ENCODE measurements at places on chromosomes 1 and 21.

GRCh38 chr1:177355575-177355974 is 184.8 kb downstream of the BRINP2 start:
- DNase-seq: peak; percentile 18

DNA sequence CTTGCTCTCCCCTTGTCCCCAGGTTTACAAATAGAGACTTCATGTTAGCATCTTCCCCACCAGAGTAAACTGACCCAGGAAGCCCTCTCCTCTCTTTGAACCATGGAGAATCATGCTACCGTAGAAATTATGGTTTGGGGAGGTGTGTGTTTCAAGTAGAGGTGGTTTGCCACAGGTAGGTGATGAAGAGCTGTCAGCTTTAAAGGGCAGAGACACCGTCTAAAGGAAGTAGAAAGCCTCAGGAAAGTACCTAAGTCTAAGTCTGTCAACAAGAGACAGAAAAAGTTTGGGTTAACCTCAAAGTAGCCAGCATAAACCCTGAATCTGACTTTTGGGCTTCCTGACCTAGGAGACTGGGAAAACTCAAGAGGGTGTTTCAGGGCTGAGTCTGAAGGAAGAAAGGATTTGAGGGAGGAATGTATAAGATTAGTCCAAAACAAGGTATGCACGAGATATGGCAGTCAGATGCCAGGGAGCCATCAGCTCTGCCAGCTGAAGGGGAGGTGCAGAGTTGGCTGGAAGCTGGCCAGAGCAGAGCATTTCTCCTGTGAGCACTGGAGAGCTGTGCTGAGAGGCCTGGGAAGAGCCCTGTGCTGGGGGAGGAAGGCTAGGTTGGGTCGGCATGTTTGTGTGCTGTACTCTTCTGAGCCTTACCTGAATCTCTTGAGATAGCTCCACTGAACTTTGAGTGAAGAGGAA is 14.3 kb downstream of the ADAMTSL4 start:
- DNase-seq: no peak

DNA sequence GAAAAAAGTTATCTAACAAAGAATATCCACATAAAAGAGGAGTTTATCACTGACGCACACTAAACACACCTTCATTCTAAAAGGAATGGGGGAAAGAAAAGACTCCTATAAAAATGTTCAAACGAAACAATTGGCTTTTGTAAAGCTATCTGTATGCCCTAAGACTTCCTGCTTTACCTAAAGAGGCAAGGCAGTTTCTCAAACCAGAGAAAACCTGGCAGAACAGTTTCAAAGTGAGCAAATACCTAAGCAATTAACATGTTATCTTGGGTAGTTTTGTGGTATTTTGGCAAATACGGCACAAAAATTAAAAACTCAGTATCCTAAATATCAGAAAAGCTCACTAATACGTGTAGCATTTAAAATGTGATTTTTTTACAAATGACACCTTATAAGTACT is 1.9 kb downstream of the PUM1 start:
- DNase-seq: no peak

- DNase-seq: peak; percentile 85
These were observed 8.2 kb upstream of the S100A10 start for GRCh38 chr1:152001631-152002584.

DNA sequence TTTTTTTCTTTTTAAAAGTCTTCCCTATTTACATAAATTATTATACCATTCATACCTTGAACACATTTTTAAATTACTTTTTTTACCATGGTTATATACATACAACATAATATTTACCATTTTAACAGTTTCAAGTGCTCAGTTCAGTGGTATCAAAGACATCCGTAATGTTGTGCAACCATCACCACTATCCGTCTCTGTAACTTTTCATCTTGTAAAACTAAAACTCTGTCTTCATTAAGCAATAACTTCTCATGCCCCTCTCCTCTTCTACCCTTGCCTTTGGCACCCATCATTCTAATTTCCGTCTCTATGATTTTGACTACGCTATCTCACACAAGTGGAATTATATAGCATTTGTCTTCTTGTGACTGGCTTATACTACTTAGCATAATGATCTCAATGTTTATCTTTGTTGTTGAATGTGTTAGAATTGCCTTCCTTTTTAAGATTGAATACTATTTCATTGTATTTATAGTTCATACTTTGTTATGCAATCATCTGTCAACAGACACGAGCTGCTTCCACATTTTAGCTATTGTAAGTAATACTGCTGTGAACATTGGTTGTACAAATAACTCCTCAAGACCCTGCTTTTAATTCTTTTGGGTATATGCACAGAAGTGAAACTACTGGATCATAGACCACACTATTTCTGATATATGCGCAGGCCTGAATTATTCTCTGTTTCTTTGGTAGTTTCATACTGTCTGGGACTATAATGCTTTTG is 689.5 kb upstream of the NCAM2 start:
- no peak for DNase-seq

DNA sequence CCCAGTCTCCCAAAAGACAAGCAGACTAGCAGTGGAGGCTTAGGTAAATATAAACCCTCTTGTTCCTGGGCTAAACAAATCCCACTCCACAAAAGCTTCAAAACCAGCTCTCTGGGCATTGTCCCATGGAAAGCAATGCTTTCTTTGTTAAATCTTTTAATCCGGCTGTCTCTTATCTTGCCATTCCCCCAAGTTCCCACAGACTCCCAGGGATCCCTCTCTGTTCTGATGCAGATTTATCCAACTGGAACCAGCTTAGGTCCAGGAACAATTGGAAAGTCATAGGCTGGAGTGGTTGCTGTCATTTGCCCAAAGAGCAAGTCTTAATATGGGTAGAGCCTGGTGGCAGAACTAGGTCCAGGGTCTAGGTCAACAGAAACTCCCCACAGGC is 110.1 kb upstream of the ATP1A1 start:
- DNase-seq: no peak

DNA sequence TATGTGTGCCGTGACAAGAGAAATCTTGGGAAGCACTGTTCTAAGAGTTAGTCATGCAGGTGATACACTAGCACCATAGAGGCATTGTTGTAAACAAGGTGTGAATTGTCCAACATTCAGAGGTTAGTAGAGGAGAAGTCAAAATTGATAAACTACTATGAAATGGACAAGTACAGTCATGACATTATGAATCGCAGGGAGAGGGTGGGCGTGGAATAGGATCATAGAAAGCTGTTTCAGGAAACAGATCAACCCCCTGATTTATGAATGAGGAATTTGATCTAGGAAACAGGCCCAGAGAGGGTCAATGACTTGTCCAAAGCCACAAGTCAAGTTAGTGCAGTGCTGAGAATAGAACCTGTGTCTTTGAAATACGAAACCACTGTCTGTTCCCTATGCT is 58.5 kb upstream of the LAX1 start:
- DNase-seq: no peak

- DNase-seq: no peak
These were observed 11.6 kb upstream of the SERBP1 start for GRCh38 chr1:67441739-67442281.

- no peak for DNase-seq
These were observed 1.9 kb downstream of the PPFIA4 start for GRCh38 chr1:203028067-203028783.

- peak; percentile 36 for DNase-seq
These were observed 382.7 kb upstream of the DUSP10 start for GRCh38 chr1:222124602-222125001.

DNA sequence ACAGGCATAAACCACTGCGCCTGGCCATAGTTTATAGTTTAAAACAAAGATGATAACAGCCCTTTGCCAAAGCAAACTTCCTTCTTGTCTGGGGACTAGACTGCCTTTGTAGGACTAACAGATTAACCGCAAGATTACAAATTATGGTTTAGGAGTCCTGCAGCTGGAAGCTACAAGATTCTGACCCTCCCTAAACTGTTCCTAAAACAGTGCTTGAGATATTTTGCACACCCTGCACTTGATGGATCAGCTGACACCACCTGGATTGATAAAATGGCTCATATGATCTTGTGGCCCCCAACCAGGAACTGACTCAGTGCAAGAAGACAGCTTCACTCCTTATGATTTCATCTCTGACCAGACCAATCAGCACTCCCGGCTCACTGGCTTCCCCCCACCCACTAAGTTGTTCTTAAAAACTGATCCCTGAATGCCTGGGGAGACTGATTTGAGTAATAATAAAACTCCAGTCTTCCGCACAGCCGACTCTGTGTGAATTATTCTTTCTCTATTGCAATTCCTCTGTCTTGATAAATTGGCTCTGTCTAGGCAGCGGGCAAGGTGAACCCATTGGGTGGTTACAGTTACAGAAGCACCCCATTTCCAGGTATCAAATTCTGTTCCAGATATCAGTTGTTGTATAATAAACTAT is 13.8 kb upstream of the RNF11 start:
- no peak for DNase-seq

DNA sequence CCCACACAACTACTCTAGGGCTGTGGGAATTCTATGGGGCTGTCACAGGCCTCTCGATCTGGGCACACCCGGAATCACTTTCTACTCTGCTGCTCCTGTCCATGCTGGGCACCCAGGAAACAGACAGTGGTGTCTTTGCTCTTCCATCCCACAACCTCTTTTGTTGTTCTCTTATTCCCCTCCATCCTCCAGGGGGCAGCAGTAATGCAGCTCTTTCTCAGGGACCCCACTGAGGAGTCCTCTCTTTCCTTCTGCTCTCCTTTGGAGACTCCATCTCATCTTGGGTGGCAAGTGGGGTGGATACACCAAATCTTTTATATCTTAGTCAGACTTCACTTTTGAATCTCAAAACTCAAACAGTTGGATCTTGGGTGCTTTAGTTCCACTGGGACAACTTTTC is 206.3 kb downstream of the HS2ST1 start:
- DNase-seq: no peak

DNA sequence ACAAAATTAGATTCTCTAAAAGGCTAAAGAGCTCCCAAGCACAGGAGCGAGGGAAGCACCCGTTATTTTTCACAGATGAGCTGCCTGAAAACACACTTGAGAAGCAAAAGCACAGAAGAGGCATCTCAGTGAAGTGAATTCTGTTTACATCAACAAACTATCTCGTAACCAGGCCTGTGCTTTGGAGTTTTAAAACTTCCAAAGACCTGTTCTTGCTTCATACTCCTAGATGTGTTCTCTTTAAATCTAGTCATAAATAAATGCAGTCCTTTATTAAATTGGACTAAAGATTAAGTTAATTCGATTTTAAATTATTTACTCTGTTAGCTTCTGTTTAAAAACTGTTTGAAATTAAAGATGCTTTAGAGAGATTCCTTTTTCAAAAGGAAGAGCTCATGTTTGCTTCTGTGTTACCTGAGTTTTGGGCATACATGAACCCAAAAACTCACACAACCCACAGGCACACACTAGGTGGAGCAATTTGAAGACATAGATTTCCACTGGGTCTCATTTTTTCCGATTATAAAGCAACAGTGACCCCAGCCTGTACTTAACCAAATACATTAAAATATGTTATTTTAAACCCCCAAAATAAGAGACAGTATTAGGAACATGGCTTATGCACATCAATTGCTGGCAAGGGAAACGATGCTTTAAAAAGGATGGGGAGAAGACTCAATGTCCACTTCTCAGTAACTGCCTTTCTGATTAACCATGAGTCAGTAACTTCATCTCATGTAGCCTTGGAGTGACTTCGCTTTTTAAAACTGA is 648.2 kb downstream of the SMYD3 start:
- no peak for DNase-seq

DNA sequence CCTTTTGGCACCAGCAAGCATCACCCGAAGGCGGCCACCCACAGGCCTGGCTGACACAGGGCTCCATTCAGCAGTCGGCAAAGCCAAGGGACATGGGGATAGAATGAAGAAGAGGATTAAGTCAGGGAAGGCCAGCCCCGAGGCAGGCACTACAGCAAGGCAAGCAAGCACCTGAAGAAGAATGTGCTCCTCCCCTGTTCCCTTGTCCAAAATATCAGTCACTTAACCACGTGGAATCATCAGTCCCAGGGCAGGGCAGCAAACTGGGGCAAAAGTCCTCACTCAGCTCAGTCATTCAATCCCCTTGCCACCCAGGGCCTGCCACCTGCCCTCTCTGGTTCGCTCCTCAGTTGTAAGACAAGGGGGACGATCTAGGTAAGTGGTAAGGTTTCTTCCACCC is 9.3 kb downstream of the KANK4 start:
- DNase-seq: peak; percentile 46

- no peak for DNase-seq
These were observed 384.7 kb upstream of the VAMP3 start for GRCh38 chr1:7386226-7387052.

GRCh38 chr1:18999359-18999758 is 42.9 kb upstream of the IFFO2 start:
- no peak for DNase-seq

- no peak for DNase-seq
These were observed 8.3 kb downstream of the IL24 start for GRCh38 chr1:206905295-206906164.

DNA sequence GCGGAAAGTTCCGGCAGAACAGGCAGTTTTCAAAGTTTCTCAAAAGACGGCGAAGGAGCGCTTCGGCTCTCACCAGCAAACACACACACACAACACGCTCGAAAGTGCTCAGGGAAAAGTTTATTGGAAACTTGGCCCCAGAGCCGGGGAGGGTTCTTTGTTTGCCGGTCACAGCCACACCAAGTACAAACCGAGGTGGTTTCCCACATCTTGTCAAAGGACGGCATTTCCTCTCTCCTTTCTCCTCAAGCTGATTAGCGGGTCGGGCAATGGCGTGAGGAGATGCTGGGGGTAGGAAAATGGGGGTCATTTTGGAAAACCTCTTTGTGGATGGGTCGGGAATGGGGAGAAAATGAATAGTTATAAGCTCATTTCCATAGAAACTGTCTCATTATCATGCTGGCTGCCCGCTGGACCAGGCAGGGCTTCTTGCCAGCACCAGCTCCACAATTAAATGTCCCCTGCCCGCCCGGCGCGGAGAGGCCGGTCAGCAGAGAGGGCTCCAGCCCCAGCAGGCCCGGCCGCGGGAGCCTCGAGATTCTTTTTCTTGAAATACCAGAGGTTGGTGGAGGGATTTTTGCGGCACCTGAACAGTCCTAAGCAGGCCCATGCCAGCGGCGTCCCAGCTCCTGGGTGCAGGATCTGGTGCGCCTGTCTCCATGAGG is 92.3 kb downstream of the PRDM16 start:
- no peak for DNase-seq

- DNase-seq: no peak
These were observed 407.8 kb downstream of the PTPRC start for GRCh38 chr1:199046618-199047017.

DNA sequence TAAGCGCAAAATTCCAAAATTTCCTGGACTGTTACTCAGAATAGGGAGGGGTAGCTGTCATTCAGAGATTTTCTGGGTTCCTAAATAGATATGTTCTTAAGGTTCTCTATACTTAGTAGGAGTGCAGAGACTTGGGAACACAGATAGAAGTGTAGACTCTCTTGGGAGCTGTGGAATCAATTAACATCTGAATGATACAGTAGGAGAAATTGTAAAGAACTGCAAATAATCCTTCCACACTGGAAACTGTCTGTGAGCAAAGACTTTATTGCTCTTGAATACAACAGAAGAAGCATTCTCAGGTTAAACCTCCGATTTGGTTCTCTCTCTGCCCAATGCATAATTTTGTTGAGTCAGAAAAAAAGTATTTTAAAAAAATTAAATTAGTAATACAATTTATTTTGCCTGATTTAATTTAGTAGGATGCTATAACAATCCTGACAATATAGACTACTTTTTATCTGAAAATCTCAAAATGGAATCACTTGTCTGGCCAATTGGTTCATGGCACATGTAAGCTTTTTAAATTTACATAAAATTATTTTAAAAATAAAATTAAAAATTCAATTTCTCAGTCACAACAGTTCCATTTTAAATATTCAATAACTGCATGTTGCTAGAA is 1754.3 kb downstream of the PLA2G4A start:
- DNase-seq: no peak
